ENCODE measurements at places on chromosomes 6 and 20.

GRCh38 chr6:147061252-147061651, 143.0 kb upstream of the STXBP5 start:
- DNase-seq = no peak

DNA sequence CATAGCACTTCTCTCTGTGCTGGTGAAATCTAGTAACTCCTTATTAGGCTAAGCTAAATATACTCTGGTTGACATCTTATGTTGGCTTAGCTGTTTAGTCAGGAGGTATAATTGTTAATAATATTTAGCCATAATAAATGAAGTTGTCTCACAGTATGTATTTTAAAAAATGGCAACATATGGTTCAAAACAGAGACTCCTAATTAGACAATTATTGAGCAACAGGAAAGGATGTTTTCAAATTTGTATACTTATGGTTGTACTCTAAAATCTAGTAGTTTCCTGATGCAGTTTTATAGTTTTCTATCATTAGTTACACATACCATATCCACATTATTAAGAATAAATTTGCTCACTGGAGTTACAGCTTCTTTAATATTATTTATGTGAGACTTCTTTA, 150.2 kb downstream of the BCKDHB start:
- no peak for DNase-seq

- DNase-seq = no peak
These were observed 26.8 kb downstream of the ZNF831 start for GRCh38 chr20:59190466-59190865.

DNA sequence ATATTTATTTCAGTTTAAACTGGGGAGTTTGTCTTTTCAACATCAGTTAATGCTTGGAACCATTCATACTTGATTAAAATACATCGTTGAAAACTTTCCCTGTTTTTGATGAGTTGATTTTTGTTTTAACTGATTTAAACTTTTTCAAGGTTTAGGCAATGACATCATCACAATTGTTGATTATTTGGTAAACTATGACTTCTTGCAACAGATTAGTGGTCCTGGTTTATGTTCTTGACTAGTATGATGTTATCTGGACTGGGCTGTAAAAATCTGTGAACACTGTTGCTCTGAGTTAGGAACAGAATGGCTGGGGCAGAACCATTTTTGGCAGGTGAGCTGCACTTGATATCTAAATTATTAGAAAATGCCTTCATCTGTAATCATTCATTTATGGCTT, at the start of gene ZC2HC1B:
Gene ZC2HC1B (plus strand): TSS at position 241 of the 400 bp plus-strand sequence. CDS start 66 bp downstream, at position 307.
- no peak for DNase-seq

GRCh38 chr6:16139556-16139955, 10.7 kb downstream of the MYLIP start:
- no peak for DNase-seq

DNA sequence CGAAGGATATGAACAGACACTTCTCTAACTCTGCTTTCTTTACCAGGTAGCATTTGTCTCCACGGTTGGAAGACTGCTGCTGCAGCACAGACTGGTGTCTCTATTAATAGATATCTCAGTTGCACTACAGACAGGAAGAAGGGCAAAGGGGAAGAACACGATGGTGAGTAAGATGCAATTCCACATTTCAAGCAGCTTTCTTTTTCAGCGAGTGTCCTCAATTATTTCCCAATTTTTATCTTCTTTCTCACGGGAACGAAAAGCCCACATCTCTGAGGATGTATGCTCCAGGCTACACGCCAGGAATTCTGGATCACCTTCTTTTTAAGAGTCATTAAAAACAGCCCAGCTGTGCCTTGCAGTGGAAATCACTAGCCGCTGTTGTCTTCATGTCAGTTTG, 311.6 kb upstream of the ECI2 start:
- no peak for DNase-seq

DNA sequence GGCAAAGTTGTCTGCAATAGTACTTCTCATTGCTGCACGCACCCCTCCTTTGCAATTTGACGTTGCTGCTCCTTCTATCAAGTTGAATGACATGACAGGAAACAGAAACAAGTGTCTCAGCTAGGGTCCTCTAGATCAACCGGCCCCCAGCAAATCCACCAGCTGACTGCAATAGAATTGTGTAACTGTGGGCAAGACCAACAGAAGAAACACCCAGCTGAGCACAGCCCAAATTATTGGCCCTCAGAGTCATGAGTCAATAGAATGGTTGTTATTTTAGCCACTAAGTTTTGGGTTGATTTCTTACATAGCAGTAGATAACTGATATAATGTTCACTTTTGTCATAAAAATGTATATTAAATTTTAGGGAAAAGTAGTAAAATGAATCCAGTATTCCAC, 202.7 kb downstream of the MAFB start:
- DNase-seq = no peak

GRCh38 chr6:157724960-157725741, 97.9 kb upstream of the SNX9 start:
- DNase-seq = no peak

DNA sequence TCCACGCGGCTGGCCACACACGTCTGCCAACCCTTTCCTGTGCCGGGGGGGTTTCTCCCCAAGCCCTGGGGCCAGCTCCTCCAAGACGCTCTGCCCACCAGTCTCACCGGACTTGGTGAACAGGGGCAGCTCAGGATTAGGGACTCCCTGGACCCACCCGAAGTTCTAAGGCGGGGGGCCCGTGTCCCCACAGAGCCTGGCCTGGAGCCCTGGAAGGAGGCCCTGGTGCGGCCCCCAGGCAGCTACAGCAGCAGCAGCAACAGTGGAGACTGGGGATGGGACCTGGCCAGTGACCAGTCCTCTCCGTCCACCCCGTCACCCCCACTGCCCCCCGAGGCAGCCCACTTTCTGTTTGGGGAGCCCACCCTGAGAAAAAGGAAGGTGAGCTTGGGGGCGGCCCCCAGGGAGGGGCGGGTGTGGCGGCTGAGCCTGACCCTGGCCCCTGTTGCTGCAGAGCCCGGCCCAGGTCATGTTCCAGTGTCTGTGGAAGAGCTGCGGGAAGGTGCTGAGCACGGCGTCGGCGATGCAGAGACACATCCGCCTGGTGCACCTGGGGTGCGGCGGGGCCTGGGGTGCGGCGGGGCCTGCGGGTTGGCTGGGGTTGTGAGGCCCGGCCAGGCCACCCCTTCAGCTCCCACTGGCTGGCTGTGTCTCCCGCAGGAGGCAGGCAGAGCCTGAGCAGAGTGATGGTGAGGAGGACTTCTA, 2.3 kb downstream of the SLC2A4RG start:
- DNase-seq = no peak

DNA sequence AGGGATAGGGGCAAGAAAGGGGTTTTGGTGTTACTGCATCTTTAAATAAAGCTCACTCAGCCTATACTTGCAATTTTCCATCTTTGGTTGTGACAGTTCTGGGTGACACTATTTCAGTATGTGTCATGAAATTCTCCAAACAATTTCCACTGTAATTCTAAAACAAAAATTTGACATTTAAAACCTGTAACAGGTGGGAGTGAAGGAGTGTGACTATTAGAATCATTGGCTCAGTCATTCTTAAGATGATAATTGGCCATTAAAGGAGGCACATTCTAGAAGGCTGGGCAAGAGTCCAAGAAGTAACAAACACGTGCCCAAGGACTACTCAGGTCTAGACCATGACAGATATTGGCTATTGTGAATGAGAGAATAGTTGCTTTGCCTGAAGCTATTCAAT, 153.3 kb upstream of the ARG1 start:
- DNase-seq = no peak

- DNase-seq = no peak
These were observed 23.3 kb downstream of the TMC2 start for GRCh38 chr20:2559651-2560050.

GRCh38 chr6:30703011-30703410, 12.2 kb upstream of the NRM start:
- no peak for DNase-seq

DNA sequence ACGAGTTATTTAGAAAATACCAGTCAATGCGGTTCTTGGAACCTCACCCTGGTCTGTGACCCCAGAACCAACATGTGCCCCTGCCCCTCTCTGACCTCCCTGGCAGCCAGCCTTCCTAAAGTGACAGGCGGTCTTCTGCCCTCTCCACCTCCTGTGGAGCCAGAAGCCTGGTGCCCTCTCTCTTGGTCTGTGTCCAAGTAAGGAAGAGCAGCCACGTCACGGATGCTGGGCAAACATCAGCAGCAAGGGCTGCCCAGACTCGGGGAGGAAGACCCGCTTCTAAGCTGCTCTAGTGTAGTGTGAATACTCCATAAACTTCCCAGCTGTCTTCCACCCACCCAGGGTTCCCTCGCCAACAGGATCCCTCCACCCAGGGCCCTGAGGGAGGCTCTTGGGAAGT, 272.4 kb downstream of the BMP7 start:
- DNase-seq = no peak

GRCh38 chr20:16261733-16262273, 311.4 kb downstream of the KIF16B start:
- no peak for DNase-seq

DNA sequence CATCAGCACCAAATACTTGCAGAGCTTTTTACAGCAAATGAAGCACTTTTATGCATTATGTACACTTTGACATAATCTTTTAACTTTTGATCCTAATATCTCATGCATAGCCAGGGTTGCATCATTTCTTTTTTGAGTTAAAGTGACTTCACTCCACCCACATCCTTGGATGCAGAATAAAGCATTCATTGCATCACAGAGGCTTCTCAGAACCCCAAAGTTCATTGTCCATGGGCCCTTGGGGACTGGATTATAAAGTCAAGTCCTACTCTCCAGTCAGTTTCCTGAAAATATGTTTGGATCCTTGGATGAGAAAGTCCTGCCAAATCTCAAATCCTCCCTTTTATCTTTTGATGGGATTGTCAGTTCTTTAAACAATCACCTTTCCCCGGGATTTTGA, 10.6 kb upstream of the EFHC1 start:
- DNase-seq = no peak

GRCh38 chr20:16942756-16943155, 194.6 kb downstream of the OTOR start:
- no peak for DNase-seq

- no peak for DNase-seq
These were observed 406.2 kb upstream of the MMS22L start for GRCh38 chr6:97689078-97689754.

GRCh38 chr6:49072146-49072545, 390.9 kb downstream of the MMUT start:
- DNase-seq = no peak

DNA sequence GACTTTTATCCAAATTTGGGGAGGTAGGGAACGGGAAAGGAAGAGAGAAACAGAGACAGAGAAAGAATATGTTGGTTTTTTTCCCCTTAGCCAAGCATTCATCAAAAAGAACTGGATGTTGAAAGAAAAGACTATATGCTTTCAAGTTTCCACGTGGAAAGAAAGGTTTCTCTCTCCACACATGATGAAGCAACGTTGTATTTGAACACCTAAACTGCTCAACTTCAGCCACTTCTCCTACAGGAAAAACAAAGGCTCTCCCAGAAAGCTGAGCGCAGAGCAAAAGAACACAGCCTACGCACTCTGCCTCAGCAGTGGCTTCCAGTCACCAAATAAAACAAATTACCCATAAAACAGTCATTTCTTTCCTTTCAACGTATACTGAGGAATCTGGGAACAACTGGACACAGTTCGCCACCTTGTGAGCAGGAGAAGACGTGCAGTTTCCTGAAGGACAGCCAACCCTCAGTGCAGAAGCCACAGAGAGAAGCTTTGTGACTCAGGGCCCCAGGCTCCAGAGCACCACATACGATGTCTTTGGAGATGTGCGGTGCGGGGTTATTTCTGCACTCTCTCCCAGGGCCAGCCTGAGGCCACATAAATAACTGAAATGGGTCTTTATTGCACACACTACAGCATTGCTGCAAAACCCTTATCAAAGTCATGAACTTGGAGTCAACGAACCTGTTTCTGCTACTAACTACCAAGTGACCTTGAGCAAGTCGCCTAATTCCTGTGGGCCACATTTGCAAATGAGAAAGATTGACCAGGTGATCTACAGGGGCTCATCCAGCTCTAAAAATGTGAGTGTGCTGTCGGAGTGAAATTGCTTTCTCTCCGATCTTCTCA, 10.1 kb downstream of the IL17F start:
- no peak for DNase-seq

DNA sequence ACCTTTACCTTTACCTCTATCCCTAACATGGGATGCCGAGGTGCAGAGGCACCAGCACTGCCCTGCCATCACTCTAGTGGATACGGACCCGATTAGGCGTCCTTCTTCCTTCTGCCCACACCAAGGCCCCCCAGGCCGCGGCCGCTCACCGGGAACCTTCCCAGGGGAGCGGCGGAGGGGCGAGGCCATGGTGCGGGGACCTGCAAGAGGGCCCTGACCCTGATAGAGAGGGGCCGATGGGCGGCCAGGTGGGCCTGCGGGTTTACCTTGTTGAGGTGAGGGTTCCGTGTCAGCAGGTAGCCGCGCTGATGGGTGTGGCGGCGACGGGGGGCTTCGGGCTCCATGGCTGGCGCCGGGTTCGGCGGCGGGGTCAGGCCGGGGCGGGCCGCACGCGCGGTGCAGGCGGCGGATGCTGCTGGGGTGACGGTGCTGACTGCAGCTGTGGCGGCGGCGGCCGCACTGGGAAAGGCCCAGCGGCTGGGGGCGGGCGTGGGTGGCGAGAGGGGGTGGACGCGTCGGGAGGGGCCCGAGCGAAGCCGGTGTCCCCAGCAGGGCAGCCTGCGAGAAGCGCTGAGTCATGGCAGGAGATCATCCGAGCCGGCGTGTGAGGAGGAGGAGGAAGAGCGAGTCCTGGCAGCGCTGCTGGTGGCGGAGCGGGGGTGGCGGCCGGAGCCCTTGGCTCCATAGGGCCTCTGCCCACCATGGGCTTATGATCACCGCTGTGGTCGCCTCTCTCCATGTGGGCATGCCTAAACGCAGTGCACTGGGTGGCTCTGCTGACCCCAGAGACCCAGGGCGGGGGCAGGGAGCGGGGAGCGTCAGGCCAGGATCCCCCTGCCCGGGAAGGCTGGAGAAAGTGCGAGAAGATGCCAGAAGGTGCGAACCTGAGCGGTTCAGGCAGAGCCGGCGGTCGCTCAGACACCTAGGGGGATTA, at the start of gene ME1:
Gene ME1 (minus strand): TSS at position 441 of the 934 bp plus-strand sequence. CDS start 97 bp downstream, at position 344.
- DNase-seq = peak; percentile 13

GRCh38 chr20:22511943-22512910, 72.1 kb downstream of the FOXA2 start:
- DNase-seq = no peak

DNA sequence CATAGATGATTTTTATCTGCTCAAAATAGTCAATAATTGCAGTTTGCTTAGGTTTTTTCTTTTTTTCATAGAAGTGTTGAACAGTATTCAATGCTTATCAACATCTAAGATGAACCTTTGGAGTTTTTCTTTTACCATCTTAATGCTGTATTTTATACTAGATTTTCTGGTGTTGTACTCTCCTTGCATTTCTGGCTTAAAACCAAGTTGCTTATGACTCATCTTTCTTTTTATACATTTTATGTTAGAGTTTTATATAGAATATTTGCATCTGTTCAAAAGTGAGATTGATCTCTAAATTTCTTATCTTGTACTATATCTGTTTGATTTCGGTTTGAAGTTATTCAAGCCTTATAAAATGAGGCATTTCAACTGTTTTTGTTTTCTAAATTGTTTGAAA, 232.5 kb downstream of the RFPL4B start:
- no peak for DNase-seq

DNA sequence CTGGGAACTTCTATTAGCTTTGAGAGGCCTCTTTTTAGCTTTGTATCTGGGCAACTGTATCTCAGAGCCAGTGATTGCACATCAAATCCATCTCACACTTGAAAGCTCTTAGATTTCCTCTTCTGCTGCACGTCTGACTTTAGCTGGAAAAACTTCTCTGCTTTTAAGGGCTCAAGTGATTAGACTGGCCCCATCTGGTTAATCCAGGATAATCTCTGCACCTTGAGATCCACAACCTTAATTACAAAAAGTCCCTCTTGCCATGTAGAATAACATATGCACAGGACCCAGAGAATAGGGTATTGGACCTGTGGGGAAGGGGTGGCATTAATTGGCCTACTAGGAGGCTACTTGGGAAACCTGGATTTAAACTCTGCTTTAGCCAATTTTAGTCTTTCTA, 24.2 kb downstream of the KLHL31 start:
- no peak for DNase-seq

All from CD4-positive, alpha-beta T cell treated with Interleukin-2 at 100 ng/mL for 4 hours (primary cell).